ENCODE measurements at places on chromosomes 1 and 21.

DNA sequence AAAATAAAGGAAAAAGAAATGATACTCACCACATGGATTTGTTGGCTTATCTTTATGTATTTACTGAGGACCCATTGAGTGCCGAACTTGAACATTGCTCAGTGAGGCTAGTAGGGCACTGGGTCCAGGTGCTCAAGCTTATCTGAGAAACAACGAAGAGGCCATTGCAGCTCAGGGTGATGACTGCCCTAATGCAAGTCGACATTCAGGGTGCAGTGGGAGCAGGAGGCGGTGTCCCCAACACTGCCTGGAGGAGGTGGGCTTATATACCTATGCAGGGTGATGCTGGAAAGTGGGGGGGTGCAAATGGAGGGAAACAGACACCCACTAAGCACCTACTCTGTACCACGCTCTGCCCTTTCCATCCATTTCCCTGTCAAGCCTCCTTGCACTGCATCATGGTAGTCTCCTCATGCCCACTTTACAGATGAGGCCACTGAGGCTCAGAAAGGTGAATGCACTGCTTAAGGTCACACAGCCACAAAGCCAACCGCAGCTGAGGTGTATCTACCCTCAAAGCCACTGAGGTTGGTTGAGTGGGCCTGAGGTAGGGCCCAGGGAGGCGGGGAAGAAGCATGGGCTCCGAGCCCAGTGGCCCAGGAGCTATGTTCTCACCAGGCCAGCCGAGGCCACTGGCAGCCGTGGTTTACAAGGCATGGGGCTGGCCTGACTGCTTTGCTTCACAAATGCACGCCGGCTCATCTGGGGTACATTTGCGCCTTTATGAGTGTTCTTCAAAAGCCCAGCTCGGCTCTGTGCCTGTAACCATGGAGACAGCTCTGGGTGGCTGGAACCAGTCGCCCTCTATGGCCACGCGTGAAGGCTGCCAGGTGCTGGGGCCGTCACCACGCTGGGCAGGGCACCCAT lies 103.8 kb downstream of the EPHB2 start:
- DNase-seq = no peak

- peak; percentile 34 for DNase-seq
These were observed 28.6 kb upstream of the IFNGR2 start for GRCh38 chr21:33374450-33375096.

DNA sequence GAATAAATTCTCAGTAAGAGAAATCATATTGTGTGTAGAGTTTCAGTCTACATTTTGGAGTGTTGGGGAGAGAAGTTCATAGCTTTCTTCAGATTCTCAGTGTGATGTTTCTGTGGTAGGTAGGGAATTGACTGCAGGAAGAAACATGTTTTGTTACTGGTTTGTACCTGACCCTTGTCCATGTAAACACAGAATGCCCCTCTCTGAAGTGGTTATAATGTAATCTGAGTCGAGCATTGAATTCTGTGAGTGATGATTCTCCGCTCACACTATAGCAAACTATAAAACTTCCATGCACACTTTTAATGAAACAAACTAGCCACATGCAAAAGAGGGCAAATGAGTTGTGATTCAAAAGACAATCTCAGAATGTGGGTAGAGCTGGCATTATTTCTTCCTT lies 433.2 kb downstream of the USP25 start:
- DNase-seq = no peak

- DNase-seq = no peak
These were observed 41.7 kb downstream of the RPRD2 start for GRCh38 chr1:150405660-150406059.

- DNase-seq = no peak
These were observed 1.9 kb downstream of the ZBTB48 start for GRCh38 chr1:6581561-6582305.

DNA sequence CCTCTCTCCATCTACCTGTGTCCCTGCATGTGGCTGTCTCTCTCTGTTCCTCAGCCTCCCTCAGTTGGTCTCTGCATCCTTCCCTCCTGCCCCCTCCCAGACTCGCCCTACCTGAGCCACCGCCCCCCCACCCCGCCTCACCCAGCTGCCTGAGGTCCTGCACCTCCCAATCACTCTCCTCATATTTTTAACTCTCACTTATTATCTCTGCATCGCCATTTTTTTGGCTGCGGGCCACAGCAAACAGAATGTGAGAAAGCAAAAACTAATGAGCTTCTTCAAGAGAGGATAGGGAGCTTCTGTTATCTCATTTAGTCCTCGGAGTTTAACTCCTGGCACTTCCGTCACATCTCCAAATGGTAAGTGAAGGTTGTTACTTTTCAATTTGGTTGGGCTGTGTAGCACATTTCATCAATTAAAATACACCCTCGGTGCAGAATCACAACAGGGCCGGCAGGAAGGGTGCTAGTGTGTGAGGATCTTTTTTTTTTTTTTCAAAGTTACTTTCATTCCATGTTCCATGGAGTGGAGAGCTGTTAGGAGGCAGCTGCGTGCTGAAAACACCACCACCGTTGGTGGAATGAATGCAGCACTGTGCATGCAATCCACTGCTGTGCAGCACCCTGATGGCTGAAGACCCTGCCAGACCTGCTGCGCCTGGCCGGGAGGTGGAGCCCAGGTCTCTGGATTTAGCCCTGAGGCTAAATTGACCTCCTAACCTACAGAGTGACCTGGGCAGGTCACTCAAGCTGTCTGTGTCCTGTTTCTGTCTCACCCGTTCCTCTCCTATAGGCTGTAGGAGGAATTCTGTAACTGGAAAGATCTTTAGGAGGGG lies 157.2 kb upstream of the NFIA start:
- DNase-seq = no peak

- DNase-seq = no peak
These were observed 471.7 kb upstream of the B3GALT2 start for GRCh38 chr1:193658081-193658480.

DNA sequence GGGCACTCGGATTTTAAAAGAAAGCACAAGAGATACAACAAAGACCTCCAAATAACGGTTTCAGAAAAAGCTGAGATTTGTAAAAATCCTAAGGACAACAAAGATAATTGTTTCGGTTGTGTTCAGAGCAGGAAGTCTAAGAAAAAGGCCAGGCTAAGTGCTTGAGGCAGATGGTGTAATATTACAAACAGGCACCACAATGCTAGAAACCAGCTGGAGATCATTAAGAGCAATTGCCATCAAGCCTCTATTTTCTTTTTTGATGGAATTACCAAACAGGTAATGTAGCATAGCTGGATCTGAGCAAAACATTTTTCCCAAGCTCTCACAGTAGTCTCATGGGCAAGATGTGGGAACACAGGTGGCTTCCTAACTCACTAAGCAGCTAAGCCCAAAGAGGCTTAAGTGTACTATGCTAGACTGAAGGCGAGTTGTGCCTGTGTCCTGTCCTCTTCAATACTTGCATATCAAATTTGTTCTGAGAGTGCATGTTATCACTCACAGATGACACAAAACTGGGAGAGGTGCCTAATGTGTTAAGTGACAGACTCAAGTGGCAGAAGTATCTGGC lies 161.6 kb downstream of the GLUL start:
- DNase-seq = no peak

DNA sequence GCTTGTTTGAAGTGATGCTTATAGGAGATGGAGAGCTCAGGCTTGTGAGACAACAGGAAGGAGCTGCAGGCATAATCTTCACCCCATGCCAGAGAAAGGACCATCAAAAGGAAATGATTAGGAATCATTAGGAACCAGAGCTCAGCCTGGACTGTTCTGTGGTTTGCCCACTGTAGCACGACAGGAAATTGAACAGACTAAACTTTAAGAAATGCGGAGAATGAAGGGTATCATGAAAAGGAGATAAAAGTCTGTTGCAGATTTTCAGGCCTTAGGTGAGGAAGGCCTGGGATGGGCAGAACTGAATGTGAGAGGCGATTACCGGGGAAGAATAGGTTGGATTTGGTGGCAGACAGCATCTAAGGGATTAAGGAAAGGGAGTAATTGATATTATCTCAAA lies 292.0 kb upstream of the PLXNA2 start:
- no peak for DNase-seq

- DNase-seq = no peak
These were observed 186.8 kb upstream of the MAP1LC3C start for GRCh38 chr1:242185731-242186130.

DNA sequence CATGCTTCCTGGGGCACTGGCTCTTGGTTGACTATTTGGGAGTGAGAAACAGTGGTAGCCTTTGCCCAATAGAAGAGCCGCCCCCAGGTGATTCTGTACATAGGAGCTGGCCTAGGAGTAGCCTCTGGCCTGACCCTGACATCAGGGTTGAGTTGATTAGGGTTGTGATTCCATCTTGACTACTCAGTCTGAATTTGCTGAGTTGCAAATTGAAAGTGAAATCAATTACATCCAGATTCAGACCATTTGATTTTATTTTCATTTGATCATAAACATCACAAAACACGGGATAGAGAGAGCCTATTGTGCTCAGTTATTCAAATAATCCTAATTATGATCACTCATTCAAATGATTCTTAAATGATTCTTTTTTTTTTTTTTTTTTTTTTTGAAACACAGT lies 253.2 kb downstream of the KIF26B start:
- DNase-seq = no peak

- DNase-seq = no peak
These were observed 64.6 kb downstream of the BRINP2 start for GRCh38 chr1:177235350-177235749.

GRCh38 chr1:44713321-44713781 lies 17.6 kb downstream of the RNU5D-1 start:
- no peak for DNase-seq

GRCh38 chr1:72060466-72061245 lies 221.7 kb downstream of the NEGR1 start:
- no peak for DNase-seq

GRCh38 chr1:185353124-185353523 lies 36.1 kb upstream of the IVNS1ABP start:
- no peak for DNase-seq

- DNase-seq = peak; percentile 83
These were observed 20.6 kb upstream of the PGD start for GRCh38 chr1:10378081-10378841.

- DNase-seq = no peak
These were observed 18.8 kb downstream of the RALGPS2 start for GRCh38 chr1:178743801-178744200.

GRCh38 chr1:115164484-115164883 lies 75.2 kb upstream of the TSPAN2 start:
- no peak for DNase-seq

DNA sequence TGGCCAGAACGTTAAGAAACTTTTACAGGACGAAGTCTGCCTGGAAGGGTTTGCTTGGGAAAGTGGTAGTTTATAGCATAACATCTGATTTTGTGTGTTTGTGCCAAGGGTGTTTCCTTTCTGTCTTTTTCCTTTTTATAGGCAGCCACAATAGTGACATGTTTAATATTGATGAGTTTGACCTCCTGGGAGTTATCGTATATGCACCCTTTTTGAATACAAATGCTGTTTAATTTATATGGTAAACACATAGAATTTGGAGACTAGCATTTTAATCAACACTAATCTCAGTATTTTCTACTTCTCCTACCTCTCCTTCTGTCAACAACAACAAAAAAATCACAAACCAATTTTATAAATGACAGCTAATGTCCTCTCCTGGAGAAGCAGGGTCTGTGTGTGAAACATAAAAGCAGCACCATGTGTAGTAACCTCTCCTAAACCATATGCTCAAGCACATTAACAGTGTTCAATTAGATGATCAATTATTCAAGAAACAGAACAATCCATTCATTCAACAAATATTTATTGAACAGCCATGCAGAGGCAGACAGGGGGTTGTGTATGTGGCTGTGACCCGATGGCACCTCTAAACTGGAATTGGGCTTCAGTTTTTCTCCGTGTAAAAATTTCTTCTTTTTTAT lies 604 bp upstream of the FMN2 start:
- DNase-seq = no peak

GRCh38 chr1:24472527-24473251 lies 29.9 kb upstream of the RCAN3 start:
- DNase-seq = no peak

- no peak for DNase-seq
These were observed 421.3 kb downstream of the NEGR1 start for GRCh38 chr1:71861022-71861421.

- DNase-seq = no peak
These were observed 9.3 kb downstream of the MIER1 start for GRCh38 chr1:66933887-66934700.

DNA sequence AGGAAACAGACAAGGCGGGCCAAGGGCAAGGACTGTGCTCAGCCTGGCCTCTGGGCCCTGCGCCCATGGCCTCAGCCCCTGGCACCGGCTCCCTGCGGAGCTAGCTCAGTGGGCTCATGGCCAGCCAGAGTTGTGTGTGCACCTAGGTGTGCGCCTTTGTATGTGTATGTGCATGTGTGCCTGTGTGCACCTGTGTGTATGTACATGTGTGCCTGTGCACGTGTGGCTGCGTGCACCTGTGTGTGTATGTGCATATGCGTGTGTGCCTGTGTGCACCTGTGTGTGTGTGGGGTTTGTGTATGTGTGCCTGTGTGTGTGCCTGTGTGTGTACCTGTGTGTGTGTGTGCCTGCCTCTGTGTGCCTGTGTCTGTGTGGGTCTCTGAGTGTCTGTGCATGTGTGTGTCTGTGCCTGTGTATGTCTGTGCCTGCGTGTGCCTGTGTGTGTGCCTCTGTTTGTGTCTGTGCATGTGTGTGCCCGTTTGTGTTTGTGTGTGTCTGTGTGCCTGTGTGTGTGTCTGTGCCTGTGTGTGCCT lies 7.4 kb downstream of the GPR137B start:
- DNase-seq = no peak

GRCh38 chr1:11188381-11188780 lies 774 bp upstream of the ANGPTL7 start:
- DNase-seq = no peak

GRCh38 chr1:14598007-14598497 lies 433 bp upstream of the KAZN start:
- DNase-seq = no peak

- DNase-seq = no peak
These were observed 9.0 kb downstream of the CFH start for GRCh38 chr1:196660852-196661251.

DNA sequence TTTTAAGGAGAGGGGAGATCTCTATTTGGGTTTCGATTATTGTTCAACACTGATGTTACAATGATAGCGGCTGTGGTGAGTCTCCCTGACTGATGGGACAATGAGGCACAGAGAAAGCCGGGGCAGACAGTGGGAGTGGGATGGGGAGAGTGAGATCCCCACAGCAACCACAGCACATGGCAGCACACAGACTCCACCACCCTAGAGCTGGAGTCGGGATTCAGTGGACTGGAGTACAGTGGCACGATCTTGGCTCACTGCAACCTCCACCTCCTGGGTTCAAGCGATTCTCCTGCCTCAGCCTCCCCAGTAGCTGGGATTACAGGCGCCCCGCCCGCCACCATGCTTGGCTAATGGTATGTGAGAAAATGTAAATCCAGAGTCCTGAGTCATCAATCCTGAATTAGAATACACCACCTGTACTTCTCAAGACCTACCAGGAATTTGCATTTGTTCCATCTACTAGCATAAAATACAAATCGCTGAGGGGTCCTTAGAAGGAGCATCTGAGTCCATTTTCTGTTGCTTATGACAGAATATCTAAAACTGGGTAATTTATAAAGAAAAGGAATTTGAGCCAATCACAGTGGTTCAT lies 125.8 kb downstream of the TOMM20 start:
- no peak for DNase-seq

Measured in non-pigmented ciliary epithelial cell (primary cell).